ENCODE measurements at places on chromosomes 16 and 17.
A peak's percentile ranks its signal among the peaks of the same experiment; 100 is the strongest.

GRCh38 chr16:15032547-15033308, 23.1 kb downstream of the NTAN1 start:
- no peak for DNase-seq

DNA sequence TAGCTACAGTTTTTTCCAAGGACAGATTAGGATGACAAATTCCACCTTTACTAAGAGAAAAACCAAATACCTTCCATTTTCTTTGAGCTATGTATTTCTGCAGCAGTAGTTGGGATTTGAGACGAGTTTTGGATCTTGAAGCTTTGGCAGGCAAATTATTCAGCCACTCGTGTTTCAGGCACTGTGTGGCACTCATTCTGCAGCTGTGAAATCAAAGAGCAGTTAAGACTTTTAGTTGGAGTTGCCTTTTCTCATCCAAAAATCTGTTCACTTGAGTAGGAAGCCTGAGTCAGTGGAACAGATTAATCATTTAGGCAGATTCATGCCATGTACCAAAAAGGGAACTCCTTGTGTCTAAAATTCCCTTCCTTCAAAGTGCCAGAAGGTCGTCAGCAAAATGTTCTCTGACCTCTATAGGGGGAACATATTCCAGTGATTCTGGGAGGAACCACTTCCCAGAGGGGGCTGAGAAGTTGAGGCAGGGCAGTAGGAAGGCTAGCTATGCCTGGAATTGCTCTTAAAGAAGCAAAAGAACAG, 20.1 kb downstream of the ORC6 start:
- no peak for DNase-seq

DNA sequence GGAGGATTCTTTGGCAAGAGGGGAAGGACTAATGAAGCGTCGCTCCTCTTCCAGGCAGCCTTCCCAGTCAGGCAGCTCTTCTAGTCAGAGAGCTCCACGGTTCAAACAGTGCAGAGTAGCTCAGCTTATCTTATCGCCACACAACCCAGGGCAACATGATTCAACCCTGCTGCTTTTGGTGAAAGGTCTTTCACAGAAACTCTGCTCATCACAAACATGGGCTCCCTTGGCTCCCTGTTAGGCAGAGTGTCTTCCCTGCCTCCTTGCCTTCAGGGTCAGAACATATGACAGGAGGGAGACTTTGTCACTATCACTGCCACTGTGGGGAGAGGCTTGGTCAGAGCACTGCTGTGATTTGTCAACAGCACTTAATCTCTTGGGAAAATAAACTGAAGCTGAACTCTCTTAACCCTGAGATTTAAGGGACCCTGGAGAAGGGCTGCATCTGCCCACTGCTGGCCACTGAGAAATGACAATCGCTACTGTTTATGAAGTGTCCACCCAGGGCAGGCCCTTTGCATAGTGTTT, 6.9 kb upstream of the SLC13A2 start:
- no peak for DNase-seq

DNA sequence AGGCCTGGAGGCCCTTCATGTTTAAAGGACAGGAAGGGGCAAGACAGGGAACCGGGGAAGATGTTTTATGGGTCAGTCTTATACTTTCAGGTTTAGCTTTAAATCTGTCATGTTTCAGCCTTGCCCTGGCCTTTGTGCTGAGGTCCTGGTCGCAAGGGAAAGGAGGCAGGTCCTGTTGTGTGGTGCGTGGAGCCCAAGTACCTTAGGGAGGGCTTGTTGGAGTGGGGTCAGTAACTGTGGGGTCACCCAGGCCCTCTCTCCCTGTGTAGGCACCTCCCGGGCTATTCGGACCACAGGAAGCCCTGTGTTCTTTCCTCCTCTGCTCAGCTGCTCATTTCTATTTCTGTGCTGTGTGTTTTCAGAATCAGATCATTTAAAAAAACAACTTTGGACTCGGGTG, 42.7 kb downstream of the MPRIP start:
- DNase-seq = no peak

GRCh38 chr16:72989579-72990551, 58.1 kb downstream of the ZFHX3 start:
- peak; percentile 30 for DNase-seq

DNA sequence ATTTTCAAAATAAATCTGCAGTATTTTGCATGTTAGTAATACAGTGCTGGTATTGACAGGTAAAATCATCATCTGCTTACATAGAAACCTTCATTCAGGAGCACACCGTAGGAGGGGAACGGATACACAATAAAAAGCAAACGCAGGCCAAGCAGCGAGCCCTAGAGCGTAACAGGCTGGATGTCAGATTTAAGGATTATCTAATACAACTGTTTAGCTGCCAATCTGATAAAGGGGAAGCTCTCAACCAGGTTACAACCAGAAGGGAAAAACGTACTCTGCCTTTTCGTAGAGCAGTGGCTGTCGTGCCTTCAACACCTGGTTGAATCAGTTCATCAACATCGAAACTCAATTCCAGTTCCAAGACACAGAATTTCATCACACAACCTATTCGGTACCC, 16.4 kb upstream of the CUEDC1 start:
- DNase-seq = peak; percentile 40

- DNase-seq = peak; percentile 78
Measured at GRCh38 chr16:46918905-46919792, 35.0 kb downstream of the GPT2 start.

DNA sequence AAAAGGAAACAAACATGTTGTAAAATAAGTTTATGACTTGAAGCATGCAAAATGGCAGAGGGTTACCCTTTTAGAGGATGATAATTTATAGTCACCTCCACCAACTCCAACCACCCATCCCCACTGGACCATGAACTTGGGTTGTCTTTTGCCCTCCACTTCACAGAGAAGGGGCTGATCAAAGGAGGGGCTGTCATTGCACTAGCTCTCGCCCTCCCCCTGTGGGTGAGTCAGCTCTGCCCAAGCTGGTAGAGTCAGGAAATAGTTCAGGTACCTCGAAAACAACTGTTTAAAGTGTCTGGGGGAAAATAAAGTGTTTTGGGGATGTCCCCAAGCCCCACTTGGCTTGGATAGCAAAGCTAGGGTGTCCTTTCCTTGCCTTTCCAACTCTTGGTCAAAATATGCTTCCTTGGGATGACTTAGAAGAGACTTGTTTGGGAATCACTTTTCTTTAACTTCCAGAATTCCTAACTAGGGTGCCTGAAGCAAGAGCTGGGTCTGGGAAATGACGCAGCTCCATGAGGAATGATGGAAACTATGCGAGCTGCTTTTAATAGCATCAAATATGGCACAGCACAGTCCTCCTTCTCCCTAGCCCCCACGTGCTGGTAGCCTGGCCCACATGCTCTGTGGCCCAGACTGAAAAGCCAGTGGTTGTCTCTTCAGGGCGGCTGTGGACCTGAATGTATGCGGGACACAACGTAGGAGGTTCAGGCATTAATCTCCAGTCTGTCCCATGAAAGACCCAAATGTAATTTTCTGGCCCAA, 40.7 kb downstream of the TBX4 start:
- no peak for DNase-seq

DNA sequence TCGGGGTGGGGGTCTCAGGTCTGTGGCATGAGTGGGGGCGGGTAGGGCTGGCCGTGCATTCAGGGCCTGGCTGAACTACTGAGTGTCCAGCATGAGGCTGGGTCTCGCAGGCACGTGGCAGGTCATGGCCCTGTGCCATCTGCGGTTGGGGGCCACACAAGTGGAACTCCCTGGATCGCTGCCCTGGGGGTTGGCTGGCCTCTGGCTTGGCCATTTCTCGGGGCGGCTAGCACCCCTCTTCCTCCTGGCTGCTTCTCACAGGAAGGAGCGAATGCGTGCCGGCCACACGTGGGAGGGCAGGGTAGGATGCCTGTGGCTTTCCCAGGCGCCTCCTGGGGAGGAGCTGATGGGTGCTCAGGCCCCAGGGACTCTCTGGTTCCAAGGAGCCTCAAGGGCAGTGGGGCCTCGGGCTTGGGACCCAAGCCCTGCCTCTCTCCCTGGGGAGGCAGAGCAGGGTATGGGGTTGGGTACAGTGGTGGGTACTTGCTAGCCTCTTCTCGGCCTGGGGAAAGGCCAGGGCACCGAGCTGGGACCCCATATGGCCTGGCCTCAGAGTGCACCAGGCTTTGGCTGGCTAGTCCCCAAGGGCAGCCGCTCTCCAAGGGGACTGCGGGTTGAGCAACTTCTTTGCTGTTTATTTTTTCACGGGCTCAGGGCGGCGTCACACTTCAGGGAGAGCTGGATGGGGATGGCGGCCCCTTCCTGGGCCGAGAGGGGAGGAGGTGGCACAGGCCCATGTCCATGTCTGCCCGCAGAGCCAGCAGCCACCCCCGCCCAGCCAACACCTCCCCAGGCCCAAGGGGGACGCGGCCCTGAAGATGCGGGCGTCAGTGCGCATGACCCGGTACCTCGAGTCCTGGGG, 37.5 kb downstream of the ADCY7 start:
- peak; percentile 37 for DNase-seq

- DNase-seq = no peak
Measured at GRCh38 chr17:45751466-45751865, 32.7 kb upstream of the CRHR1 start.

DNA sequence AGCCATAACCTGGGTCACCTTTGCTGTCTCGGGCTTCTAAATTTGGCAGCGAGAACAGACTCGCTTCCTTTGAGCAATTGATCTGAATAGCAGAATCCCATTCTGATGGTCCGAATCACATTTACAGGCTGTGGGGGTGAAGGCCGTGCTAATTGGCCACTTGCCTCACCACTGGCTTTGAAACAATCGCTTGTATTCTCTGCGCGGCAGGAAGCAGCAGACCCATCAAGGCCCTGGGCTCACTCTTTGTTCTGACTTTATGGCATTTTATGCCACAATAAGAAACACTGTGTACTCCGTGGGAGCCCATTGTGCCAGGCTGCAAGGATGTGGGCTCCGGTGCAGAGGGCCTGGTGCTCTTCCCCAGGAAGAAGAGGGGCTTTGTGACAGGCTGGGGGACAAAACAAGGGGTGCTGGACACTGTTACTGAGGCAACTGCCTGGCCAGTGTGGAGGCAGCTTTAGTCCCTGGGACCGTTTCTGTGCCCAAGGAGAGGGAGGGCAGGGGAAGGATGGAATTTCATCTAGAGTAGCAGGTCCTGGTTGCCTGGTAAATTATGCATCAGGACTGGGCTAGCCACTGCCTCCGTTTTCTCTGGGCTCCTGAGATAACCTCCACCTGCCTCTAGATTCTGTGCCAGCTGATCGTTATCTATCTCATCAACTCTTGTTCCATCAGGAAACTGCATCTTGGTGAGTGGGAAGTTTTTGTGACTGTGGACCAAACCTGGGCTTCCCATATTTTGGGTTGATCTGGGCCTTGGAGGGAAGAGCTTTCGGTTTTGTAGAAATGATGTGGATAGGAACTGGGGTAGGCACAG, 78.5 kb downstream of the MRC2 start:
- DNase-seq = peak; percentile 31

DNA sequence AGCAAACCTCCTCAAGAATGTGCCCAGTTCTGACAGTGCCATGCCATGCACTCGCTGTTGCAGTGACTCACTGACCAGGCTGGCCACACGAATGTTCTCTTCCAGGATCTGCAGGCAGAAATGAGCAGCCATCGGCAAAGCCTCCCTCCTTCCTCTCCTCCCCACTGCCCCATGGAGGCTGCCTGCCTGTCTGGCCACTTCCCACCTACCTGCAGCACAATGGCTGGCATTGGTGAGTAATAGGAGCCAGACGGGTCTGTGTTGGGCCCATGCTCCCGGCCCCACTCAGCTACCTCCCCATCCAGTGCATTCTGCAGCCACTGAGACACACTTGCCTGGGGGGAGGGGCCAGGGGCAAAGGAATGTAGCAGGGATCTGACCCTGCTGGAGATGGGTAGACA, 2.8 kb upstream of the MATCAP1 start:
- DNase-seq = no peak

- peak; percentile 80 for DNase-seq
Measured at GRCh38 chr17:3935140-3935542, 18.9 kb upstream of the P2RX1 start.

All from right lobe of liver (tissue), 6 donors.